ENCODE measurements at places on chromosomes 5 and 9.

DNA sequence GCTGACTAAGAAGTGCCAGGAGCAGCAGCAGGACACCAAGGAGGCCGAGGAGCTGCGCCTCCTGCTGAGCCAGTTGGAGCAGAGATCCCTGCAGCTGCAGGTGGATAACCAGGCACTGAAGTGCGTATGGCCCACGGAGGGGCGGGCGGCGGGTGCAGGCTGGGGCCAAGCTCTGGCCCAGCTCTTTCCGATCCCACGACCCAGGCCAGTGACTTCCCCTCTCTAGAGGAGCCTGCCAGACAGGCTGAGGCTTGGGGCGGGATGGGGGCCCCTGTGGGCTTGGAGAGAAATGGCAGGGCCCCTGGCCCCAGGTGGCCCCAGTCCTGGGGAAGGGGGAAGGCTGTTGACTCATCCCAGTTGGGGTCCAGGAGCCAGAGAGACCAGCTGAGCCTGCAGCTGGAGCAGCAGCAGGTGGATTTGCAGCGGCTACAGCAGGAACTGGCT lies 3.6 kb downstream of the PTRH1 start:
- H3K27ac ChIP-seq: no peak overlapping the region

DNA sequence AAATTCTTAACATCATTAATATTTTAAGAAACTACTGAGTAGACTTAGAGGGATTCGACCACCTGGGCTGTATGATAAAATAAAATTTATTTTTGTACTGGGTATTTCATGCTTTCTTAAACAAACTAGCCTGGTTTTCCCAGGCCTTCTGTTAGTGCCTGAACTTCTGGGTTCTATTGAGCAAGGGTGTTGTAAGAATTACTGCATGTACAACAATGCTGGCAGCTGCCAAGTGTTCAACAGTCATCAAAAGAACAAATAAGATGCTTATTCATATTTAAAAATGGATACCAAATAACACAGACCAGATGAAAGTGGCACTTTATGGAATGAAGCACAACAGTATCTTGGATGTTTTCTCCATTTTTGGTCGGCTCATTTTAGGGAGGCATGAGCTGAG lies 123.2 kb upstream of the FBXL7 start:
- H3K27me3 ChIP-seq: no peaks in the 10 kb centered on the region
- no peaks in the 10 kb centered on the region for H3K4me1 ChIP-seq
- H3K36me3 ChIP-seq: no peaks in the 10 kb centered on the region

GRCh38 chr5:15797116-15797515 lies 297.1 kb downstream of the FBXL7 start:
- H3K27ac ChIP-seq: no peak overlapping the region
- H3K36me3 ChIP-seq: no peaks in the 10 kb centered on the region
- no peak for DNase-seq
- no peaks in the 10 kb centered on the region for H3K27me3 ChIP-seq
- H3K4me1 ChIP-seq: no peaks in the 10 kb centered on the region

GRCh38 chr9:94160594-94161501 lies 76.6 kb downstream of the PTPDC1 start:
- no peak overlapping the region for H3K27ac ChIP-seq
- DNase-seq: peak; percentile 73
- no peaks in the 10 kb centered on the region for H3K36me3 ChIP-seq
- no peak overlapping the region for H3K4me3 ChIP-seq

DNA sequence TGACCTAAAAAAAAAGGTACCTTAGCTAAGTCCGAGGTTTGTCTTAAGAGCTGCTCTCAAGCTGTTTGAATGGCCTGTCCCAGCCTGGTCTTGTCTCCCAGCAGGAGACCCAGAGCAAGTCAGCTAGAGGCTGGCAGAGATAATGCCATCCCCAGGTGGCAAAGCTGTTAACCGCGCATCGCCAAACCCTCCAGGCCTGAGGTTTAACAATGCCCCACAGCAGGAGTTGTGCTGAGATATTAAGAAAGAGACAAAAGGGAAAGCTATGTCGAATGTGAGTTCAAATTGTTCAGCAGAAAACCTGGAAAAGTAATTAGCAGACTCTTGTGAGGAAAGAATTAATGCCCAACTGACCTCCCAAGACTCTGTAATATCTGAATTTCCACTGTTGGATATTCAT lies 187.1 kb downstream of the FSTL4 start:
- H3K4me1 ChIP-seq: peaks cover 6% of the 10 kb centered on the region
- no peak overlapping the region for H3K4me3 ChIP-seq
- DNase-seq: no peak
- H3K27me3 ChIP-seq: peaks cover 56% of the 10 kb centered on the region

DNA sequence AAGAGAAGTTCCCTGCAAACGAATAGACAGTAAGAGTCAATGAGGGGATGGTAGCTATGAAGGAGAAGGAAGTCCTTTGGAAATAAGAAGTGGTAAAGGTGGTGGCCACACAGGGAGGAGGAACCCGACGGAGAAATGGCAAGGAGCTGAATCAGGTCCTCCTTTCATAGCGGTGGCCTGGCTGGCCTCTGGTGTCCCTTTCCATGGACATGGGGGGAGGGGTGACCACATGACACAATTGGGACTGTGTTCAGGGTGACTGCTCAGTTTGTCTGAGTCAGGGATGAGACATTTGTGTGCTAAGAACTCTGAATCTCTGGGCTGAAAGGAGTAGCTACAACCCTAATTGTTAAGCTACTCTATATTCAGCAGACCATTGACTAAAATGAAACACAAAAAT lies 28.7 kb upstream of the TIMD4 start:
- no peak overlapping the region for H3K4me3 ChIP-seq
- H3K4me1 ChIP-seq: no peaks in the 10 kb centered on the region
- no peak overlapping the region for H3K27ac ChIP-seq

GRCh38 chr9:32431940-32432555 lies 47.6 kb downstream of the ACO1 start:
- DNase-seq: peak; percentile 48
- H3K4me3 ChIP-seq: no peak overlapping the region
- H3K4me1 ChIP-seq: no peaks in the 10 kb centered on the region
- no peaks in the 10 kb centered on the region for H3K27me3 ChIP-seq
- no peak overlapping the region for H3K27ac ChIP-seq
- H3K36me3 ChIP-seq: peaks cover 35% of the 10 kb centered on the region

DNA sequence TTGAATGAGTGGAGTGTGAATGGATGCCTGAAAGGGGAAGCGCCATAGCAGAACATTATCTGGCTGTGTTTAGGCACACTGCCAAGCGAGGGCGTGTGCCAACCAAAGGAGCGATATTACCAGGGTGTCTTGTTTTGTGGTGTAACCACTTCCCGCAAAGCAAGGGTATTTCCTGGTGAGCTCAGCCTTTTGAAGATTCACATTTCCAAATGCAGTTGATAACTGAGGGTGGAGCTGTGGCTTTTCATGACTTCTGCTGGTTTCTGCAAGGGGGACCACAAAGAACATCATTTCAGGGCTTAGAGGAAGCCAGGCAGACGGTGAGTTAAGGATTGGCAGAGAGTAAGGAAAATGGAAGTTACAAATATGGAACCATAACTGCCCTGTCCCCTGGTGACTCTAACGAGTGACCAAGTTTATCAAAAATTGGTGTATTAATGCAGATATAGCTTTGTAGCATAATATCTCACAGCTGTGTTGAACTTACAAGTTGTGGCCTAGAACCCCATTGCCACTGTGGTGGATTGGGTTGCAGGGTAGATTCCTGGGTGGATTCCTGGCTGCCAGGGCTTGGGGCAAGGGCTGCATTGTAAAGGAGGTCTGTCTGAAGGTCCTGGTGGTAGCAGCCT lies 71.4 kb downstream of the RALGPS1 start:
- H3K36me3 ChIP-seq: no peaks in the 10 kb centered on the region
- peaks cover 24% of the 10 kb centered on the region for H3K27me3 ChIP-seq
- H3K4me1 ChIP-seq: peaks cover 21% of the 10 kb centered on the region
- no peak overlapping the region for H3K4me3 ChIP-seq
- H3K27ac ChIP-seq: no peak overlapping the region

DNA sequence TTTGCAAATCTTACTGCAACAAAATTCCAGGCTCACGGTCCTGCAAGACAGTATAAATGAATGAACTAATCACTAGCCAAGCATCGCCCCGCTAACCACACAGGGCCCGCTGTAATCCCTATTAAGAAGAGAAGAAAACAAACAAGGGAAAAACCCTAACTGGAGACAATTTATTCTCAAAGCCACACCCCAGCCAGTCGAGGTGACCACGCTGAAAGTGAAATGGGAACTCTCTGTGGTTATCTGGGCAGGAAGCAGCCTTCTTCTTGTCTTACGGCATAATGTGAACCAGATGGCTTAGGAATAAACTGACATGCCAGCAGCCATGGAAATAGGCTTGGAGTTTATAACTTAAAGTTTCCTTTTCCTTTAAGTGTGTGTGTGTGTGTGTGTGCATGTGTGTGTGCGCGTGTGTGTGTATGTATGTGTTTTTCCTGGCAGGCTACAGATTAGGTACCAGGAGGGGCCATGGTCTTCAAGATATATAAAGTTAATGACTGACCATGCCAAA lies 120.2 kb downstream of the SEMA6A start:
- no peaks in the 10 kb centered on the region for H3K27me3 ChIP-seq
- no peaks in the 10 kb centered on the region for H3K4me1 ChIP-seq
- H3K36me3 ChIP-seq: no peaks in the 10 kb centered on the region
- no peak overlapping the region for H3K27ac ChIP-seq
- DNase-seq: no peak
- no peak overlapping the region for H3K4me3 ChIP-seq

GRCh38 chr5:83516377-83516776 lies 44.8 kb downstream of the VCAN start:
- no peak overlapping the region for H3K27ac ChIP-seq
- H3K4me1 ChIP-seq: no peaks in the 10 kb centered on the region
- H3K36me3 ChIP-seq: no peaks in the 10 kb centered on the region
- H3K27me3 ChIP-seq: no peaks in the 10 kb centered on the region
- DNase-seq: no peak
- H3K4me3 ChIP-seq: no peak overlapping the region

GRCh38 chr5:87127956-87128687 lies 139.6 kb upstream of the RASA1 start:
- H3K4me1 ChIP-seq: no peaks in the 10 kb centered on the region
- no peak for DNase-seq
- H3K4me3 ChIP-seq: no peak overlapping the region
- H3K27me3 ChIP-seq: no peaks in the 10 kb centered on the region
- H3K27ac ChIP-seq: no peak overlapping the region

GRCh38 chr9:4661611-4662010 lies 483 bp upstream of the PLPP6 start:
- H3K4me1 ChIP-seq: peaks cover 19% of the 10 kb centered on the region
- no peak overlapping the region for H3K27ac ChIP-seq
- no peak for DNase-seq
- no peaks in the 10 kb centered on the region for H3K36me3 ChIP-seq
- H3K4me3 ChIP-seq: no peak overlapping the region

DNA sequence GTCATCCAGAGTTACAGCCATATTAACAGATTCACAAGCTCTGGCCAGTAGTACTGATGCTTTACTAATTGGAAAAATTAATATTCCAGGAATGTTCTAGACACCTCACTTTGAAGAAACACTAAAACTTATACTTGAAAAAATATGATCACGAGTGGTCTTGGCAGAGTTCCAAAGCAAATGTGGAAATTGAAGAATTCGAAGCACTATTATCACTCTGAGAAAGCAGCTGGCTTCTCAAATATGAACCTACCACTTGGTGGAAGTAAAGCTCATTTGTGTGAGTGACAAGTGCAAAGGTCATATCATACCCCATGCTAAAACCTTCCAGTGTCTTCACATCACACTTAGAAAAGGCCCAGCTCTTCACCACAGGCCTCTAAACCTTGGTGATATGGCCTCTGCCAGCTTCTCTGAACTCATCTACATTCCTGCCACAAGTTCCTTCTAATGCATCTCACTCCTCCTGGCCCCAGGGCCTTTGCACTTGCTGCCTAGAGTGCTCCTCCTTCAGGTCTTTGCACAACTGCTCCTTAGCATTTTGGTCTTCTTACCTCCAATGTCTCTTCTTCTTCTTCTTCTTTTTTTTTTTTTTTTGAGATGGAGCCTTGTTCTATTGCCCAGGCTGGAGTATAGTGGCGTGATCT lies 175.7 kb upstream of the SMIM23 start:
- no peak overlapping the region for H3K27ac ChIP-seq
- DNase-seq: no peak
- no peak overlapping the region for H3K4me3 ChIP-seq
- no peaks in the 10 kb centered on the region for H3K4me1 ChIP-seq
- peaks cover 4% of the 10 kb centered on the region for H3K27me3 ChIP-seq
- H3K36me3 ChIP-seq: no peaks in the 10 kb centered on the region

GRCh38 chr5:82728926-82729702 lies 348.1 kb downstream of the TMEM167A start:
- H3K27me3 ChIP-seq: no peaks in the 10 kb centered on the region
- no peaks in the 10 kb centered on the region for H3K4me1 ChIP-seq
- no peak overlapping the region for H3K27ac ChIP-seq

DNA sequence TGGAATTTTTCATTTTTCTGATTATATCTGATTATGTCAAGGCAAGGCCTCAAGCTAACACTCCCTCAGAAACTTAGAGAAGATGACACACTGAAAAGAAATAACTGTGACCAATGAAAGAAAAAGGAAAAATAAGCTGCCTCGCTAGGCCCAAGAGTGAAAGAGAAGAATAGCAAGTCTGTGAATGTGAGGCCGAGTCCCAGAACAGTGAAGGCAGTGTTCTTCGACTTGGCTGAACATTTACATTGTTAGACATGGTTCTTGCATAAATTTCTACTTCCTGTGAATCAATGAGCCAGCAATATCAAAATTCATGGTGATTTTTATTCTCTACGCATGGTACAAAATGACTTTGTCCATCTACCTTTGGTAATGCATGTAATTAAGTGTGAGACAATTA lies at the start of gene ATP10B:
Gene ATP10B, minus strand, starts transcription at position 163 of the 400 bp plus-strand sequence. CDS start 164,137 bp downstream, outside the sequence.
- no peak for DNase-seq
- H3K36me3 ChIP-seq: no peaks in the 10 kb centered on the region
- H3K27me3 ChIP-seq: no peaks in the 10 kb centered on the region
- no peak within 1 kb of the TSS for H3K27ac ChIP-seq

- H3K27ac ChIP-seq: no peak overlapping the region
- no peaks in the 10 kb centered on the region for H3K36me3 ChIP-seq
- H3K27me3 ChIP-seq: peaks cover 8% of the 10 kb centered on the region
Observed at GRCh38 chr5:2747363-2748162, 3.9 kb downstream of the IRX2 start.

- no peaks in the 10 kb centered on the region for H3K4me1 ChIP-seq
- no peaks in the 10 kb centered on the region for H3K27me3 ChIP-seq
- H3K36me3 ChIP-seq: no peaks in the 10 kb centered on the region
- no peak for DNase-seq
- no peak overlapping the region for H3K4me3 ChIP-seq
Observed at GRCh38 chr5:147673266-147673665, 109.3 kb downstream of the JAKMIP2 start.

- no peak overlapping the region for H3K4me3 ChIP-seq
- no peaks in the 10 kb centered on the region for H3K36me3 ChIP-seq
- H3K4me1 ChIP-seq: peaks cover 22% of the 10 kb centered on the region
- no peak for DNase-seq
Observed at GRCh38 chr9:98367371-98367900, 112.0 kb upstream of the TBC1D2 start.

- no peak for DNase-seq
- no peaks in the 10 kb centered on the region for H3K36me3 ChIP-seq
- H3K4me1 ChIP-seq: no peaks in the 10 kb centered on the region
- H3K4me3 ChIP-seq: no peak overlapping the region
- no peak overlapping the region for H3K27ac ChIP-seq
- no peaks in the 10 kb centered on the region for H3K27me3 ChIP-seq
Observed at GRCh38 chr9:27714388-27714787, 141.1 kb upstream of the C9orf72 start.
